NCI-H1694 (cell line): ENCODE measurements at places on chromosomes 1 and 21.

DNA sequence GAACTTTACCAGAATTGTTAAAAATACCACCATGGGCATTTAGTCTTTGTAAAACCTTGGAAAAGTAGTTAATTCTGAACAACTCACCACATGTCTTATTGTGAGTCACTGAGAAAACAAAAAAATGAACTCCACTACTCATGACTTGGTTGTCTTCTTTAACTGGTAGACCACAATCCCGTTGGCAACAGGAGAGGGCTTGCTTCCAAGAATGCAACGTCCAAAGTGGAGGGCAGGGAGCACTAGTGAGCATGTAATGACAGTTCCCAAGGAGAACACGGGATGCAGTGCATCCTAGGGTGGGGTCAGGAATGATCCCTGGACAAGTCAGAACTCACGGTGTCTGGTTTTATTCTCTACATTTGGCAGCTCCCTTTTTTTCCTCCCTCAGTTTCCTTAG lies 15.2 kb upstream of the HMCN1 start:
- no peak for DNase-seq

DNA sequence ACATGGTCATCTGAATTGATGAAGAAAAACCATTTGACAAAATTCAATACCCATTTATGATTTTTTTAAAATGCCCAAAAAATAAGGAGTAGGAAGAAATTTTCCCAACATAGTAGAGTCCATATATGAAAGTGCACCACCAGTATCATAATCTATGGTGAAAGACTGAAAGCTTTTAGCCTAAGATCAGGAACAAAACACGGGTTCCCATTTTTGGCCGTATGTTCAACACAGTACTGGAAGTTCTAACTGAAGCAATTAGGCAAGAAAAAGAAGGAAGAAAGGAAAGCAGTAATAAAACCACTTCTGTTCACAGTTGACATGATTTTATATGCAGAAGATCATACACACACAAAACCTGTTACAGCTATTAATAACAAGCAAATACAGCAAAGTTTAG lies 227.8 kb upstream of the RAB4A start:
- DNase-seq: no peak

DNA sequence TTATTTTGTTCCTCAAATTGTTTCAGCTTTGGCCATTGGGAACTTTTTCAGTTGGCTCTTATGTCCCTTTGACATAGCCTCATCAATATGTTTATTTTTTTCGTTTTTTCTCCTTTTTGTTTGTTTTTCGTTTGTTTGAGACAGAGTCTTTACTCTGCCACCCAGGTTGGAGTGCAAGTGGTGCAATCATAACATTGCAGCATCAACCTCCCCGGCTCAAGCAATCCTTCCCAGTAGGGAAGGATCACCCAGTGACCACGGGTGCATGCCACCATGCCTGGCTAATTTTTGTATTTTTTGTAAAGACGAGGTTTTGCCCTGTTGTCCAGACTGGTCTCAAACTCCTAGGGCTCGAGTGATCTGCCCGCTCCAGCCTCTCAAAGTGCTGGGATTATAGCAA lies 8.1 kb downstream of the POLR3GL start:
- DNase-seq: no peak

DNA sequence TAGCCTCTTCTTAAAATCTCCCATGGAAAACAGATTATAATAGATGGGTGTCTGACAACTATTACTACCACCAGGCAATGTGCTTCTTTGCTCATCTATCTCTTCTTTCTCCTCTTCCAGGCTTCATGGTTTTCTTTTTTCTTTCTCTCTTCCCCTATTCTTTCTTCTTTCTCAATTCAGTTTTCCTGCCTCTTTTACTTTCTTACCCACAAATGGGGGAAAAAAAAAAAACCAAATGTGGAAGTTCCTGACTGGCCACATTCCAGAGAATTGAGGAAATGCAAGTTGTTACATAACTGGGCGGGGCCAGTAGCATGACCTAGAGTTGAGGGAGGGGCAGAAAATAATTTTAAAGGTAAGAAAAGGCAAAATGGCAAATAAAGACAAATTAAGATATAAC lies 10.9 kb upstream of the SMG7 start:
- no peak for DNase-seq

GRCh38 chr1:241997401-241997998 lies 1.4 kb downstream of the MAP1LC3C start:
- no peak for DNase-seq
